ENCODE measurements at places on chromosomes 3 and 15.

- no peak for DNase-seq
Measured at GRCh38 chr15:42045211-42045615, 24.4 kb upstream of the PLA2G4E start.

DNA sequence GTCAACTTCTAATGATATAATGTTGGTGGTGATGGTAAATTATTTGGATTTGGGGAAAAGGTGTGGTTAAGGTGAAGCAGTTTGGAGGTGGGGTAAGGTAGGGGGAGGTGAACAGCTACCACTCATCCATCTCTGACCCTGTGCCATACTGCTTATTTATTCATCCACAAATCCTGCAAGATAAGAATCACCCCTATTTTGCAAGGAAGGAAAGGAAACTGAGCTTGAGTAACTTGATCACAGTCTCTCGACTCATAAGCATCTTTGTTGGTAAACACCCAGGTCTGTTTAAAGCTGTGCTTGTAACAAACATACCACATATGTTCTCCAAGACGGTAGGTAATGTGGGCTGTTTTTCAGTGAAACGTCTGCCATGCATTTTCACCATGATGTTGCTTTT lies 67.3 kb downstream of the PTPRG start:
- peak; percentile 40 for DNase-seq

GRCh38 chr3:182331341-182331740 lies 462.0 kb upstream of the ATP11B start:
- DNase-seq: no peak

GRCh38 chr3:16286751-16287543 lies 21.9 kb downstream of the OXNAD1 start:
- no peak for DNase-seq

DNA sequence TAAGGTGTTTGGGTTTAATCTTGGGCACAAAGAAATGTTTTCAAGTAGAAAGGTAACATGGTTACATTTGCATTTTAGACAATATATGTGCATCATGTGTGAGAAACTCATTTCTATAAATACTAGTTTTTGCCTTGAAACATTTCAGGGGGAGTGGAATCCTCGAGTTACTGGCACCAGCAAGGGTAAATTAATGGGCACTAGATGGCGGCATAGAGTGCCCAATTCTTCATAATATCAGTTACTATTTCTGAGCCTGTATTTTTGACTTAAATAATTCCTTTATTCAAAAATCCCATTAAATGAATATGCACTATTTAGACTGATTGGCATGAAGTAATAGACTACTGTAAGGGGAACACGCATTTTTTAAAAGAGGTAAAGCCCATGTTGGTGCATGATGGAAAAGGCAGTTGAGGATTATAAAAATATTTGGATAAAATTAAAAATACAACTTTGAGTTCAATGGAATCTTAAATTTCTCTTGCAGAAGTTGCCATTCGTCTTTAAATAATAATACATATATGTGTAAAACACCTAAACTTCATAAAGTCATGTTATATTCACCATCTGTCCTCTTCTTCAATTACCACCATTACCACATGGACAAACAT lies 106.3 kb downstream of the ZBTB20 start:
- peak; percentile 62 for DNase-seq

All from ELR (cell line).